Retina (tissue), 1 donor: ENCODE measurements at places on chromosomes 2 and 18.

GRCh38 chr2:215830304-215830703 is 183.0 kb downstream of the MREG start:
- DNase-seq, result no peak

- DNase-seq, result no peak
Measured at GRCh38 chr2:105789745-105790460, 45.2 kb downstream of the NCK2 start.

GRCh38 chr2:152005607-152006006 is 93.2 kb downstream of the CACNB4 start:
- no peak for DNase-seq

GRCh38 chr18:55110436-55110835 is 151.2 kb upstream of the CCDC68 start:
- DNase-seq, result no peak

DNA sequence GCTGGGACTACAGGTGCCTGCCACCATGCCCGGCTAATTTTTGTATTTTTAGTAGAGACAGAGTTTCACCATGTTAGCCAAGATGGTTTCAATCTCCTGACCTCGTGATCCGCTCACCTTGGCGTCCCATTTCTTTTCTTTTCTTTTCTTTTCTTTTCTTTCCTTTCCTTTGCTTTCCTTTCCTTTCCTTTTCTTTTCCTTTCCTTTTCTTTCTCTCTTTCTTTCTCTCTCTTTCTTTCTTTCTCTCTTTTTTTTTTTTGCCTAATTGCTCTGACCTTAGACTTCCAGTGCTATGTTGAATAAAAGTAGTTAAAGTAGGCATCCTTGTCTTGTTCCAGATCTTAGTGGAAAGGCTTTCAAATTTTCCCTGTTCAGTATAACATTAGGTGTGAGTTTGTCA is 41.0 kb upstream of the REEP1 start:
- DNase-seq, result no peak

DNA sequence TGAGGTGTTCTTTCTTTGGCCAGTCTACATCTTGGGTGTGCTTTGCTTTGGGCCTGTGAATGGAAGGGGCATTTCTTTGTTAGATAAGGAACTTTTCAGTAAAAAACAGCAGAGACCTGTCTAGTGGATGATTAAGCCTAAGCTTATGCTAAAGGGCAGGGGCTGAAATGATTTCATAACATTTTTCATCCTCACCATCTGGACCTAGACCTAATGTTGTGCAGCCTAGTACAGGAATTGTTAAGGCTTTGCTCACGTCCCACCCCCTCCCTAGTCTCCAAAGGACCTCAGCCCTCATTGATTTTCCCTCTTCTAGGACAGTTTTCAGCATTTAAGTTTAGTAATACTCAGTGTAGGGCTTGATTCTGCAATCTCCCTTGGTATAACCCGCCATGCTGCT is 111.8 kb downstream of the PRKCE start:
- no peak for DNase-seq

DNA sequence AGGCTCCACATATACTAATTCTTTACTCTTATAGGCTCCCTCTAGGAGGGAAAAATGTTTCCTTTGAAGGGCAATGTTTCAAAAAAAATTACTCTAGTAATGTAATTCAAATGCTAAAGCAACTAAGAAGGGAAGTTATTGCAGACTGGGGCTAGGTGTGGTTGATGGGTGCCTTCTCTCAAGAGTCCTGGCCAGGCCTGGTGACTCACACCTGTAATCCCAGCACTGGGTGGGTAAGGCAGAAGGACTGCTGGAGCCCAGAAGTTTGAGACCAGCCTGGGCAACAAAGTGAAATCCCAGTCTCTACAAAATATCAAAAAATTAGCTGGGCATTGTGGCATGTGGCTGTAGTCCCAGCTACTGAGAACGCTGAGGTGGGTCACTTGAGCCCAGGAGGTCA is 31.2 kb upstream of the CDKL4 start:
- no peak for DNase-seq

DNA sequence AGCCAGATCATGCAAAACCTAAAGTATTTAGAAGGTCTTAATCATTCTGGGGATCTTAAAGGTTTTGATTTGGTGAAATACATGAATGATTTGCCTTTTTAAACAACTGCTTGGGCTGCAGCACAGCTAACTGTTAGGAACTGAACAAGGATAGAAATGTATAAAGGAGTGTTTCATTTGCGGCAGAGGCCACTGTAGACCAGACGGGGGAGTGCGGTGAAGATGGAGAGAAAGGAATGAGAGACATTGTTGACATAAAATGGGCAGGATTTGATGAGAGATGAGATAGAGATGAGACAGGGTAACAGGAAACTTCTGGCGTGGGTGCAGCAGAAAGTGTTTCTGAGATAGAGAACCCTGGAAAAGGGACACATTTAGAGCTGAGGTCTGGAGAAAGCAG is 308.1 kb downstream of the TMX3 start:
- DNase-seq, result no peak

- no peak for DNase-seq
Measured at GRCh38 chr2:125516496-125517109, 1139.4 kb upstream of the GYPC start.

- DNase-seq, result no peak
Measured at GRCh38 chr2:22897428-22897827, 487.6 kb upstream of the KLHL29 start.

- DNase-seq, result no peak
Measured at GRCh38 chr2:3601561-3602271, 6.8 kb downstream of the COLEC11 start.

GRCh38 chr18:845152-845819 is 33.2 kb upstream of the YES1 start:
- no peak for DNase-seq

DNA sequence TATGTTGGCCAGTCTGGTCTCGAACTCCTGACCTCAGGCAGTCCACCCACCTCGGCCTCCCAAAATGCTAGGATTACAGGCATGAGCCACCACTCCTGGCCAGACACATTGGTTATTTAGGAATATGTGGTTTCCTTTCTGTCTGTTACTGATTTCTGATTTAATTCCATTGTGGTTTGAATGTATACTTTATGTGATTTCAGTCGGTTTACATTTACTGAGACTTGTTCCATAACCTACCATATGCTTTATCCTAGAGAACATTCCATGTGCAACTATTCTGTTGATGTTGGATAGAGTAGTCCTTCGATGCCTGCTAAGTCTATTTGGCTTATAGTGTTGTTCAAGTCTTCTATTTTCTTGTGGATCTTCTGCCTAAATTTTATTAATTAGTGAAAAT is 1.6 kb upstream of the CCL20 start:
- DNase-seq, result no peak

DNA sequence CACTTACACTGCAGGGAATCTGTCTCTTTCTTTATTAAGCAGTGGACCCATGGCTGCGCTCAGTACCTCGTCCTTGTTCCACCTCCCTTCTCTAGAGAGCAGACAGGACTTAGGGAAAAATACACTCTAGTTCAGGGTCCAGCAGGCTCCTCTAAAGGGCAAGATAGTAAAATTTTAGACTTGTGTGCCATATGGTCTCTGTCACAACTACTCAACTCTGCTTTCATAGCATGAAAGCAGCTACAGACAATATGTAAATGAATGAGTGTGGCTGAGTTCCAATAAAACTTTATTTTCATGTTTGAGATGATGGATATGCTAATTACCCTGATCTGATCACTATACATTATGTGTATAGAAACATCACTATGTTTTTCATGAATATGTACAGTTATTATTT is 163.1 kb downstream of the BABAM2 start:
- no peak for DNase-seq

DNA sequence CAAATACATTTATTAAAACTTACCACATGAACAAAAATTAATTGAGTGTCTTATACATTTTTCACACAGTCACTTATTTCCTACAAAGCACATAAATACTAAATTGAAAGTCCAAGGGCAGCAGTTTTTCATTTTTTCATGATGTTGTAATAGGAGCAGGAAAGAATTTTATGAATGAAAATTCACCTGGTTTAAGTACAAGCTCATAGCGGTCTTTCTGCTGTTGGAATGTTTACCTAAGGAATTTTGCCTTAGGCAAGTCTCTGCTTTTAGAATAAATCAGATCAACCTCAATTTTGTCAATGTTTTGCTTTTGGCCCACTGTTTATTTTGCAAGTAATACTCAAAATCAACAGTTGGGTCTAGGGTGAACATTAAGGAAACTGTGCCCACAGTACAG is 40.0 kb downstream of the ETAA1 start:
- no peak for DNase-seq

- DNase-seq, result no peak
Measured at GRCh38 chr2:151906633-151906998, 78.4 kb upstream of the ARL5A start.

- DNase-seq, result no peak
Measured at GRCh38 chr18:50806208-50806616, 13.6 kb downstream of the MRO start.

GRCh38 chr2:36731941-36732672 is 35.6 kb downstream of the VIT start:
- DNase-seq, result no peak

GRCh38 chr2:7725171-7725849 is 808.1 kb downstream of the RNF144A start:
- DNase-seq, result no peak

DNA sequence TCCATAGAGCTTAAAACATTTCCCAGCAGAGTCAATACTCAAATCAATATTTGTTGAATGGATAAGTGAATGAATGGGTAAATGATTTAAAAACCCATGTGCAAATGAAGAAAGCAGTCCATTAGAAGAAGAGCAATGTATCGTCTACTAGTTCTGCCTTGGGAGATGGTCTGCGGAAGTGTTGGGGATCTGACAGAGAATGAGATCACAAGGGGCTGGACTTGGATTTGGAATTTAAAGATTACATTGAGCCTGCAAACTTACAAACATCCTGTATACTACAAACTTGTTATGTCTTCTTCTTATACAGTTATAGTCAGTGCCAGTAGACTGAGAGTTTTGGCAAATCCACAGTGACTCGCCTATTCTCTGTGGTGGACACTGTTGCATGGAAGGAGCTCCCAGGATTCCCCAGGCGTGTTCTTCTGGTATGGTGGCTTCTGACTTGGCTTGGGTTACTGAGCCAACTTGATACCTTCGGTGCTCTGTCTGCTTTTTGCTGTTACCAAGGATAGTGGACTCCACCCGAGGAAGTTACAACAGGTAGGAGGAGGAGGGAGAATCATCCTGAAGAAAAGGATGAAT is 163.3 kb upstream of the SERPINE2 start:
- no peak for DNase-seq

GRCh38 chr2:38120829-38121228 is 44.9 kb upstream of the CYP1B1 start:
- DNase-seq, result no peak

- DNase-seq, result no peak
Measured at GRCh38 chr2:8413589-8414135, 268.2 kb upstream of the ID2 start.

DNA sequence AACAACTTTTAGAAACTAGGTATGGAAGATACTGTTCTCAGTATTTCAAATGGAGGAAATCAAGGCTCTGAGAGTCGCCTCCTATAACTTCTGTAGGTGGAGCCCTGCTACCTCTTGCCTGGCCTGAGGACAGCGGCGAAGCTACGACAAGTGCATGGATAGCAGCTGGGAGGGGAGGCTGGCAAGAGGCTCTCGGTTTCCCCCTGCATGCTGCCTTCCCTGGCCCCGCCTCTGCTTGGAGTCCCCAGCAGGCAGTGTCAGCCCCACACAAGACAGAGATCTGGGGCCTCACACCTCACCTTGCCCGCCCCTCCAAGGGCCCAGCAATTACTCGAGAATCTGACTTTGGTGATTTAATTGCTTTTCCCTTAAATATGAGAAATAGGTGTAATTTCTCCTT is 107.6 kb upstream of the POU3F3 start:
- DNase-seq, result no peak

DNA sequence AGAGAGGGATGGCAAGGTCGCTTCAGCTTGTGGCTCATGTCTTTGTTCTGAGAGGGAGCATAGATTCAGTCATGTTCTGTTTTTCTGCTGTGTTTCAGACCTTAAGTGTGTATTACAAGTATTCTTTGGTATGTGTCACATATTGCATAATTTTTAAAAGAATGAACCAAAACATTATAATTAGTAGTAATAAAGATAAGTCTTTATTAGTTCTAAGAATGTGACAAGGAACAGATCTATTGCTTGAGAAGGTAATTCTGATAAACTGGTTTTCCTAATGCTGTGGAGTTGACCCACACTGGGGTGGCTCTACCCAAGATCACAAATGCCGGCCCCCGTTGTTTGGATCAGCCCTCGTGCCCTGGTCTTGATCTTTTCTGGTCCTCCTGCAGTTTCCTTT is 124.3 kb upstream of the FOSL2 start:
- DNase-seq, result no peak

DNA sequence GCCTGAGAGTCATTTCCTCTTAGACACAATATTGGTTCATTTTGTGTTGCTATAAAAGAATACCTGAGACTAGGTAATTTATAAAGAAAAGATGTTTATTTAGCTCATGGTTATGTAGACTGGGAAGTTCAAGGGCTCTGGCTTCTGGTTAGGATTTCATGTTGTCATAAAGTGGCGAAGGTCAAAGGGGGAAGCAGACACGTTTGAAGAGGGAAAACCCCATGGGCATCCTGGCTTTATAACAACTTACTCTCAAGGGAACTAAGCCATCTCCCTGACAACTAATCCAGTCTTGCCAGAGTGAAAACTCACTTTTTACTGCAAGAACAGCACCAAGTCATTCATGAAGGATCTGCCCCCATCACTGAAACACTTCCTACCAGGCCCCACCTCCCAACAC is 89.7 kb upstream of the RNF152 start:
- DNase-seq, result no peak

GRCh38 chr18:45321520-45321919 is 293.8 kb upstream of the SLC14A2 start:
- DNase-seq, result no peak

DNA sequence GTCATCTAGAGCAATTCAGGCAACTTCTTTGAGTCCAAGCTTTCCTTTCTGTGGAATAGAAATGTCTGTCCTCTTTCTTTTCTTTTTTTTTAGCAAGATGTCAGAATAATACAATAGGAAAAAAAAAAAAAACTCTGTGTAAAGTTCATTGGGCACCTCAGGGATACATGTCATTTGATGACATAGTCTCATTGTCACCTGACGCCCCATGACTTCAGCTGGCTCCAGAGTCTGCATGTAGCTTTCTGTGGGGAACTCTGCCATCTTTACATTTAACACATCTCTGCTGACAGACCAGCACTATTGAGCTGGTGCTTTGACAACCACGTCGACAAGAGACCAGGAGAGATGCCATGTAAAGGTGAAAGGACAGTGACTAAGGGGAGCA is 172.5 kb upstream of the KLF7 start:
- DNase-seq, result no peak

DNA sequence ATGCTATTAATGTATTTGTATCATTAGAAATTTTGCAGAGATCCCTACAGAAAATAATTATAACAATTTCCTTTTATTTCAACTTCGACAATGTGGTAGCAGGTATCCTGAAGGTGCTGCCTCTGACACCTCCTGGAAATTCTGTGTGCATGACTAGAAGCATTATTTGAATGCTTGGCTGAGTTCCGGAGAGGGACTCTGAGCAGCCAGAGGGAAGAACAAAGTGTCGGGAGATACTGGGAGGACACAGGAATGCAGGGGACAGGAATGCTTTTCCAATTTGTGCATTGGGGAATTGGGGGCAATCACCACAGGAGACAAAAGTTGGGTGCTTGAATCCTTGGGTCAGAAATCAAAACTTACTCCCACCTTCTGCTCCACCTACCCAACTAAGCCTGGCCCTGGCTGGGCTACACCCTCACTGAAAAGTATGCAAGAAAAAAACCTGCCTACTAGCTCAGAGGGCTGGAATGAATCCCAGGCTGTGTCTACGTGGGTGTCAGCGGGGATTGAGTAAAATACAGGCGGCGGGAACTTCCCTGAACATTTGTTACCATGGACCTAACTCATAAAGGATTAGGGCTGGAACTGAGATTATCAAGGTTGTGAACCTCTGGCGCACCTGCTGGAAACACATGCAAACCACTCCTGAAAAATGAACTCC is 299.3 kb downstream of the SOX11 start:
- DNase-seq, result no peak
